ENCODE measurements at places on chromosomes 1 and 21. TPM values are rescaled to one million over a fixed set of nuclear protein-coding genes. Genes with fewer than 3 reads are reported as not detected.

DNA sequence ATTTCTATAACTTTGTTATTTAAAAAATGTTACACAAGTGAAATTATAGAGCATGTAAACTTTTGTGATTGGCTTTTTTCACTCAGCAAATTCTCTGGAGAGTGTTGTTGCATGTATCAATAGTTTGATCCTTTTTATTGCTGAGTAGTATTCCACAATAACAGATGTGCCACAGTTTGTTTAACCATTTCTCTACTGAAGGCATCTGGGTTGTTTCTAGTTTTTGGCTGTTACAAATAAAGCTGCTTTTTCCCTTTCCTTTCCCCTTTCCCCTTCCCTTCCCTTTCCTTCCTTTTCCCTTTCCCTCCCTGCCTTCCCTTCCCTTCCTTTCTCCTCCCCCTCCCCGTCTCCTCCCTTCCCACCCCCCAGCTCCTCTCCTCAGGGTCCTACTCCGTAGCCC lies 15.9 kb downstream of the TUFT1 start:
- no peak for DNase-seq

DNA sequence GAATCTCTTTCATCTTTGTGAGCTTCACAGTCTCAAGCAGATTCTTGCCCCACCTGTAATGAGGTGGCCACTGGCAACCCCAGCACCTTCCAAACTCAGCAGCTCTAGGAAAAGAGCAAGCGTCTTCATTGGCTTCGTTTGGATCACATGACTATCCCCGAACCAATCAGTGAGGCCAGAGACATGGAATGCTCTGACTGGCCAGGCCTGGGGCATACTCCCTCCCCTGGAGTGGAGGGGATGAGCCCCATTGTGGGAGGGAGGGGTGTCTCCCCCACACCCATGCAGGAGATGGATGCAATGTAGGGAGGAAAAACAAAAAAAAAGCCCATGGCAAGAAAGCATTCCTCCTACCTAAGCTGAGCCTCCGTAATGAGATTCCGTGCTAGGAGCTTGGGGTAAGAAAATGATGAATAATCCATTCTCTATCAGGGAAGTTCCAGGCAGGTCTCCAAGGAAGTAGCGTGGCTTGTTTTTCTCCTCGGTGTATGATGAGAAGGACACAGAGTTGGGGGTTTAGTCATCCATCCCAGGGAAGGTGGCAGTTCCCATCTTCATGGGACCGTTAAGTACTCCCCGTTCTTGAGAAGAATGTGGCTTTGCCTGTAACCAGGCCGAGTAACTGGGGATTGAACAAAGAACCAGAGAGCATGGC lies 32.7 kb downstream of the FHAD1 start:
- no peak for DNase-seq

GRCh38 chr1:199297174-199297573 lies 658.3 kb downstream of the PTPRC start:
- no peak for DNase-seq

The IRF6 gene
- not detected for total RNA-seq

The RNU1-3 gene
- 306 TPM for total RNA-seq

DNA sequence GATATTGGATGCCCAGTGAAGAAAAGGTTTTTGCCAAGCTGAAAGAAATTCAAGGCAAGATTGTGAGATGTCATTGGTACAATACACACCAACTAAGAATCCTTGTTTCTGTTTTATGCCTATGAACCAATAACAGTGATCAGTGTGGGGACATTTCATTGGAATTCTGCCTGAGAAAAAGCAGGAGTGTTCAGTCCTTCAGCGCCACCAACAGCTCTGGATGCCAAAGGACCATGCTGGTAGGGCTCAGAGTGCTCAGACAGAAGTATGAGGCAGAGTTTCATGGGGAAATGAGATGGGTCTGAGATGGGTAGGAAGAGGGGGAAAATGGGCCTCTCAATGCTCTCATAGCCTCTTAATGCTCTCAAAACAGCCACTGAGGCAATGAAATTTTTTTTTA lies 56.5 kb downstream of the GABPA start:
- no peak for DNase-seq

The PTAFR gene
- total RNA-seq = 0.89 TPM

The SOX13 gene
- 6.1 TPM for total RNA-seq

DNA sequence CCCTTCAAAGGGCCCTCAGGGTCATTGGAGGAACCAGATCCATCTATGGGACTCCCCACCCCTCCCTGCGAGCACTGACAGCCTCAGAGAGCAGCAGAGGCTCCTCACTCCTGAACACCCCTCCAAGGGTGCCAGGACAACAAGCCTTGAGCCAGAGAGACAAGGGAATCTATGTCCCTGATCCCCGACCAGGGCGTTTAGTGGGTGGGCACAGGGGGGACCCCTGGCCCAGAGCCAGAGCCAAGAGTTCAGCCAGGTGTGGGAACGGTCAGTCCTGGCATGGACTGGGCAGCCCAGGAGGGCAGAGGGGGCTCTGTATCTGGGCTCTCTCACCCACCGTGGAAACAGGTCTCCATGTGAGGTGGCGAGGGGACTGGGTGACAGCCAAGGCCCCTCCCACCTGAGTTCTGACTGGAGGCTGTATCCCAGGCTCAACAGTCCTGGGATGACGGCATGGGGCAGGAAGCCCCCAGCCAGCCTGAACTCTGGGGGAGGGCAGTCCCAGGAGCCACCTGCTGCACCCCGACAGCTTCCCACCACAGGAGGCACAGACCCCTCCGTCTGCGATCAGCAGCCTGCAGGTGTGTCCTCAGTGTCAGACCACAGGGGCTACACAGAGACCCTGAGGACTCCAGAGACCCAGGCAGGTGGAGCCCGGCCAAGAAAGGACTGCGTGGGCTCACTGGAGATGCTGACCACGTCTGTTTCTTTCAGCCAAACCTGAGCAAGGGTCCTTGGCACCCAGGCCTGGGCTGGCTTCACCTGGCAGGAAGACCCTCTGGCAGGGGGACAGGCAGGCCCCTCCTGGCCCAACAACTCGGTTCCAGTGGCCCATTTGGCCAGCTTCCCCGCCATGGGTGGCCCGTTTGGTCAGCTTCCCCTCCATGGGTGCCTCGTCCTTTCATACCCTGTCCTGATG lies 11.2 kb upstream of the SRARP start:
- no peak for DNase-seq

The SLC5A9 gene
- total RNA-seq = not detected

- peak; percentile 90 for DNase-seq
These were observed 34.7 kb downstream of the RGS5 start for GRCh38 chr1:163168053-163168452.

GRCh38 chr1:117312453-117313138 lies 54.7 kb upstream of the MAN1A2 start:
- peak; percentile 46 for DNase-seq

DNA sequence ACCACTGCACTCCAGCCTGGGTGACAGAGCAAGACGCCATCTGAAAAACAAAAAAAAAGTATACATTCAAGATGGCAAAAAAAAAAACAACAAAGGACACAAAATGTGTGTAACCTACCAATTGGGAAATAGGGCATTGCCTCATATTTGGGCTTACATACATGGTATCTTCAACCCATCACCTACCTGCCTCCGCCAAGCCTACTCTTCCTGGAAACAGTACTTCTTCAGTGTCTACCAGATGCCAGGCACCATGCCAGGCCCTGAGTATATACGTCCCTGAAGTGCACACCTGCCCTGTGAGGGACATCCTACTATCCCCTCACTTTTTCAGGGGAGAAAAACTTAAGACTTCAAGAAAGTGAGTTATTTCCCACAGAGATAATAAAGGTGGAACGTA lies 160.2 kb downstream of the TOMM20 start:
- no peak for DNase-seq

The FAM177B gene
- not detected for total RNA-seq
